ENCODE measurements at places on chromosomes 1 and 21. TPM values are rescaled to one million over a fixed set of nuclear protein-coding genes. Genes with fewer than 3 reads are reported as not detected.

- DNase-seq, result no peak
Measured at GRCh38 chr1:206666031-206666561, 18.6 kb upstream of the MAPKAPK2 start.

DNA sequence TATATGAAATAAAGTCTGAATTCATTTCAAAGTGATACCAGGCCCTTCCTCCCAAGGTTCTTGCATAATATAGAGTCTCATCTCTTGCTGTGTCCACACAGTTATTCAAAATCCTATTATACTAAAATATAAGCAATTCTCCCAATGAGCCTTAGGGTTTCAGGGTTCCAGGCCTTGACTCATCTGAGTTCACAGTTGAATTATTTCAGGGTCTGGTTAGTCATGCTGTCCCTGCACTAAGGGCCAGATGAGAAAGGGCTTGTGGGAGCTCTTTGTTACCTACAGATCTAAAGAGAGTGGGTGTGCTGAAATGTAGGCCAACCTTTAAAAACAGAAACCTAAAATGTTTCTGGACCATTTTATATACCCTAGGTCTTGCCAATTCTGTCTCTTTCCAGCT is 337.5 kb upstream of the LRRC7 start:
- DNase-seq, result no peak

- no peak for DNase-seq
Measured at GRCh38 chr21:21415741-21416140, 417.5 kb downstream of the NCAM2 start.

DNA sequence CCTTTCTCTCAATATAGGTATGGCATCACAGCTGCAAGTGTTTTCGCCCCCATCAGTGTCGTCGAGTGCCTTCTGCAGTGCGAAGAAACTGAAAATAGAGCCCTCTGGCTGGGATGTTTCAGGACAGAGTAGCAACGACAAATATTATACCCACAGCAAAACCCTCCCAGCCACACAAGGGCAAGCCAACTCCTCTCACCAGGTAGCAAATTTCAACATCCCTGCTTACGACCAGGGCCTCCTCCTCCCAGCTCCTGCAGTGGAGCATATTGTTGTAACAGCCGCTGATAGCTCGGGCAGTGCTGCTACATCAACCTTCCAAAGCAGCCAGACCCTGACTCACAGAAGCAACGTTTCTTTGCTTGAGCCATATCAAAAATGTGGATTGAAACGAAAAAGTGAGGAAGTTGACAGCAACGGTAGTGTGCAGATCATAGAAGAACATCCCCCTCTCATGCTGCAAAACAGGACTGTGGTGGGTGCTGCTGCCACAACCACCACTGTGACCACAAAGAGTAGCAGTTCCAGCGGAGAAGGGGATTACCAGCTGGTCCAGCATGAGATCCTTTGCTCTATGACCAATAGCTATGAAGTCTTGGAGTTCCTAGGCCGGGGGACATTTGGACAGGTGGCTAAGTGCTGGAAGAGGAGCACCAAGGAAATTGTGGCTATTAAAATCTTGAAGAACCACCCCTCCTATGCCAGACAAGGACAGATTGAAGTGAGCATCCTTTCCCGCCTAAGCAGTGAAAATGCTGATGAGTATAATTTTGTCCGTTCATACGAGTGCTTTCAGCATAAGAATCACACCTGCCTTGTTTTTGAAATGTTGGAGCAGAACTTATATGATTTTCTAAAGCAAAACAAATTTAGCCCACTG is 11.5 kb downstream of the HIPK1 start:
- DNase-seq, result no peak

DNA sequence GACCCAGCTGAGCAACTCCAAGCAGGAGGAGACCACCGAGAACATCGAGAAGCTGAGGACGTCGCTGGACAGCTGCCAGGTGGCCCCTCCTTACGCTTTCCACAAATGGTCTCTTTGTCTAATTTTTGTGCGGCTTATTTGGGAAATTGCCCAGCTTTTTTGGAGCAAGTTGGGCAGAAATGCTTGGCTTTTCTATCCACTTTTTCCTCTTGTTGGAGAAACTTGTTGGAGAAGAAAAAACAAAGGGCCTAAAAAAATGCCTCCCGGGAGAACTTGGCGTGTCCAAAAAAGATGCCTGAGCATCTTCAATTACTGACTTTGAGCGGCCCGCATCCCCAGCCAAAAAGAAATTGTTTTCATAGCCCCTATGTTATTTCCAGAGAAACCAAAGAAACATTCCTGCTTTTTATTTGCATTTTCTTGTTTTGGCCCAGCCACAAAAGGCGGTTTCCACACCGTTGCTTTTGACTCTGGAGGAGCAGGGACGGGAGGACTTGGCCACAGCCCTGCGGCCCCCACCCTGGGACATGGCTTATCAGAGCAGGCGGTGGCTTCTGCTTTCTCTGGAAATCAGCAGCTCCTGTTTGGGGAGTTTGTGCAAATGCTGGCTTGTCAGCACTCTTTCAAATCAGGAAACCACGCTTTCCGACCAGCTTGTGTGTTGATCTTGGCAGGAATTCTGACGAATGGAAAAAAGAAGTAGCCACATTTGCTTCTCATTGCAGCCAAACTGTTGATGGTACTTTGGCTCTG is 81.2 kb upstream of the EFHD2 start:
- DNase-seq, result no peak

GRCh38 chr1:201540846-201541735 is 2.2 kb downstream of the NAV1 start:
- no peak for DNase-seq

DNA sequence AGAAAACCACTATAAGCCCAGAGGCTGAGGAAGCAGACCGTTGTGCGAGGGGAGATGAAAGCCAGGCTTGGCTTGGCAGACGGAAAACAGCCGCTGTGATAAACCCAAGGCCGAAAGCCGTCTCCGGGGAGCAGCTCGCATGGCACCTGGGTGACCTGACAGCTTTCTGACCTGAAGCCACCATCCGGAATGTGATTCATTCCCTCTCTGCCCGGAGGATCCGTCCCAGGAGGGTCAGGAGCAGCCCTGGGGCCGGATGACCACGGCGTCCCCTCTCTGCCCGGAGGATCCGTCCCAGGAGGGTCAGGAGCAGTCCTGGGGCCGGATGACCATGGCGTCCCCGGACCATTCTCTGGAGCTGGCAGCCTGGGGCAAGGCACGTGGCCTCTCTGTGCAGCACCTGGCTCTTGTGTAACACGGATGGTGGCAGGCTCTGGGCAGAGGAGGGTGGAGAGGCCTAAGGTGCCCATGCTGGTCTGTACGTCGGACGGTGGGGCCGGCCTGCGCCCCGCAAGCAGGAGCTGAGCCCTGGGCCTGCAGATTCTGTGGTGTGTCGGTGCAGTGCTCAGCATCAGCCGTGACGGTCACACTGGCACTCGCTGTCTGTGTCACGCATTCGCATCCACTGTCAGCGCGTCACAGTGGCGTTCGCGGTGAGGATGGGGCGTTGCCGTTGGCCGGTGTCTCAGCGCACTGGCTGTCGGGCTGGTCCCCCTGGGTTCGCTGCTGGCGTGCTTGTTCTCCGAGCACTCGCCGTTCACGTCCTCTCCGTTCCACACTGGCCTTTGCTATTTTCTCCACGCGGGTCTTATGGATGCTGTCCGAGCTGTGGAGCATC is 50.3 kb downstream of the SLX9 start:
- DNase-seq, result no peak

GRCh38 chr1:161702250-161702649 is 4.8 kb upstream of the FCRLA start:
- DNase-seq, result no peak

GRCh38 chr1:58781541-58782177 is 2.2 kb downstream of the JUN start:
- peak; percentile 80 for DNase-seq

GRCh38 chr1:40252601-40253000 is 4.9 kb downstream of the TMCO2 start:
- no peak for DNase-seq

DNA sequence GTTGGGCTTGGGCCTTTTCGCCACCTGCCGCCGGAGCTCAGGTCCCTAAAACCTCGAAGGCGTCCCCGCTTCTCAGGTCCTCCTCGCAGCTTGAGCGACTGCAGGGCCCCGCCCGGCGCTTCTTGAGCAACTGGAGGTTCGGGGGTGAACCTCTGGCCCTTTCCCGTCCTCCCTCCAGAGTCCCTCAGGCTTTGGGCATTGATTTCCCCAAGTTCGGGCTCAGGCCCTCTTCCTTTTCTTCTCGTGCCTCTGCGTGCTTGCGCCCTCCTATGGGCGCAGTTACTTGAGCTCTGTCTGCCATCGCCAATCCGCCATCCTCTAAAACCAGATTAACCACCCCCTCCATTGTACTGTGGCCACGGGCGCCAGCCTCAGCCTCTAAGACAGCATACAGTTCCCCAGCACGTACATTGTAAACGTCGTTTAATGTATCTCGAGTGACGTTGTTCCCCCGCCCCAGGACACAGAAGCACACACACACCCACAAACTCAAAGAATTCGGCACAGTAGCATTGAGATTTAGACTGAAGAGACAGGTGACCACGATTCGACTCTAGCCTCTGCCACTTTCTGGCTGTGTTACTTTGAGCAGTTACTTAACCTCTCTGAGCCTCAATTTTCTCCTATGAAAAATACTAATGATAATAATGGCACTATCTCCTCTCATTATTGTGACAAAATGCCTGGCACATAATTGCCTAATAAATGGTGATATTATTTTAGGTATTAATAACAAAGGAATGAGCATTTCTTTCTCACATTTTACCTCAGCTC is 22.6 kb downstream of the BTG2 start:
- DNase-seq, result no peak

GRCh38 chr1:11681071-11681771 is at the start of gene MAD2L2:
MAD2L2 (minus strand) TSS chr1:11681148; CDS start chr1:11680601, 547 bp downstream.
- peak; percentile 88 for DNase-seq

DNA sequence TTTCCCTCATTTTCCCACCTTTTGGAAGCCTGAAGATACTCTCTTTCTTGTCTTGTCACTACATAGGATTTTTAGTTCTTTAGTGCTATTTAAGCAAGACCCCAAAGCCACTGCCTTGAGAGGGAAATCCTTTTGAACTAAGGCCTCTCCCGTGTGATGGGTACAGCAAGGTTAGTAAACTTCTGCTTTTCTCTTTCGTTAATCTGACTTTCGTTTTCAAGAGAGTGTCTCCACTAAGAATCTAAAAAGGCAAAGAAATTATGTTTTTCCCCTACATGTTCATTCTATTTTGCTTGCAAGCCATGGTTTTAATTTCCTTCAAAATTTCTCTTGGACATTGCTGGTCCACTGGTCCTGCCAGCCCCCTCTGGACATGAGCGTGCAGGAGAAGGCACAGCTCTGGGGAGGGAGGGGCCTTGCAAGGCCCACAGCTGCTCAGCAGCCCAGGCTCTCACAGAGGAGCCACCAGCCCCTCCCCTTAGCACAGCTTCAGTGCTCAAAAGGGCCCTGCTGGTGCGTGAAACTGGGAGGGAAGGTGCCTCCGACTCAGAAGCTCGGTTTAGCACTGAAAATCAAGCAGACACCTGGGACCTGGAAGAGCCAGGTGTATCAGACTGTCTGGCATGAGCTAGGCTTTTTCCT is 210.9 kb upstream of the GALNT2 start:
- DNase-seq, result no peak

DNA sequence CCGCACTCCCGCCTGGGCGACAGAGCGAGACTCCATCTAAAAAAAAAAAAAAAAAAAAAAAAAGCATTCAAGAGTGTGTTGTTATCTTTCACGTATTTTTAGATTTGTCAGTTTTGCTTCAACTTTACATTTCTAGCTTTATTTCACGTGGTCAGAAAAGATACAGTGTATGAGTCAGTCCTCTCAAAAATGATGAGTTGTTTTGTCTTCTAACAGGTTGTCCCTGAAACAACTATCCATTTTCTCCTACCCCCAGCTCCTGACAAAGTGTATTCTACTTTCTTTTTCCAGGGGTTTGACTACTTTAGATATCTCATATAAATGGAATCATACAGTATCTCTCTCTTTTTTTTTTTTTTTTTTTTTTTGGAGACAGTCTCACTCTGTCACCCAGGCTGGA is 5.5 kb upstream of the ZNF695 start:
- no peak for DNase-seq

- no peak for DNase-seq
Measured at GRCh38 chr21:28216976-28217523, 775.6 kb downstream of the LTN1 start.

PLPPR4 gene
- 2.0 TPM for total RNA-seq

BTBD19 gene
- 10.3 TPM for total RNA-seq

CASQ1 gene
- total RNA-seq, result 0.46 TPM

RGS4 gene
- 27.5 TPM for total RNA-seq

SELENBP1 gene
- 20.5 TPM for total RNA-seq

JTB gene
- total RNA-seq, result 99.2 TPM

GPR3 gene
- total RNA-seq, result 1.3 TPM

SPRR2F gene
- 5.1 TPM for total RNA-seq

CYB5RL gene
- total RNA-seq, result 10.3 TPM

ECM1 gene
- total RNA-seq, result 33.8 TPM

TRPM2 gene
- 0.05 TPM for total RNA-seq

FAM110D gene
- total RNA-seq, result 0.38 TPM

KRTAP21-2 gene
- not detected for total RNA-seq
